Thyroid gland (tissue), 4 donors: ENCODE measurements at places on chromosomes 12 and 14. TPM values are rescaled to one million over a fixed set of nuclear protein-coding genes. Genes with fewer than 3 reads are reported as not detected.

GRCh38 chr12:31989571-31990362 is 30.6 kb downstream of the RESF1 start:
- H3K27ac ChIP-seq = peak overlapping the region; percentile 80
- H3K4me1 ChIP-seq = peaks cover 6% of the 10 kb centered on the region
- H3K27me3 ChIP-seq = no peaks in the 10 kb centered on the region
- H3K4me3 ChIP-seq = no peak overlapping the region

Gene PTCSC3
- 21.0 TPM for total RNA-seq

DNA sequence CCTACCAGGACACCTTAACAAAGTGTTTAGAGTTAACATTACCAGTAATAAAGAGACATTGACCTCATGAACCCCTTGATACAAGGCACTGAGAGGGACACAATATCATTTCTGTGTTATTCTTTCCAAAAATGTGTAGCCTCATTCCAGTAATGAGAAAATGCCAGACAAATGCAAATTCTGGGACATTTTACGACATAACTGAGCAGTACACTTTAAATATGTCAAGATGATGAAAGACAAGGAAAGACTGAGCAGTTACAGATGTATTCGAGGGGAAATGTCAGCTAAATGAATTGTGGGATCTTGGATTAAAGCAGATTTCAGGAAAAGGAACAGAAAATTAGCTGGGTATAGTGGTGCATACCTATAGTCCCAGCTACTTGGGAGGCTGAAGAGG is 255.6 kb downstream of the ERC1 start:
- H3K4me3 ChIP-seq = no peak overlapping the region
- no peak for DNase-seq
- H3K27ac ChIP-seq = no peak overlapping the region
- peaks cover 15% of the 10 kb centered on the region for H3K4me1 ChIP-seq
- H3K27me3 ChIP-seq = no peaks in the 10 kb centered on the region

- no peak overlapping the region for H3K27ac ChIP-seq
- no peaks in the 10 kb centered on the region for H3K27me3 ChIP-seq
- no peak for DNase-seq
- no peaks in the 10 kb centered on the region for H3K4me1 ChIP-seq
- no peak overlapping the region for H3K4me3 ChIP-seq
These were observed 150.1 kb downstream of the EGLN3 start for GRCh38 chr14:33800735-33801163.

- no peak overlapping the region for H3K4me3 ChIP-seq
- no peak overlapping the region for H3K27ac ChIP-seq
- no peaks in the 10 kb centered on the region for H3K27me3 ChIP-seq
- DNase-seq = no peak
- no peaks in the 10 kb centered on the region for H3K36me3 ChIP-seq
These were observed 124.9 kb upstream of the ATXN7L3B start for GRCh38 chr12:74412606-74413230.

- H3K4me1 ChIP-seq = no peaks in the 10 kb centered on the region
- no peak within 1 kb of the TSS for H3K27ac ChIP-seq
- no peaks in the 10 kb centered on the region for H3K27me3 ChIP-seq
- H3K36me3 ChIP-seq = no peaks in the 10 kb centered on the region
- no peak for DNase-seq
These were observed at the start of gene CLEC4A for GRCh38 chr12:8123124-8123912. Gene CLEC4A, plus strand, starts transcription at chr12:8123617. Its CDS starts 262 bp downstream, at chr12:8123879.

Gene CACNA2D4
- 1.5 TPM for total RNA-seq

GRCh38 chr12:94269316-94269999 is 121.1 kb downstream of the PLXNC1 start:
- no peak overlapping the region for H3K27ac ChIP-seq
- no peaks in the 10 kb centered on the region for H3K36me3 ChIP-seq
- peaks cover 3% of the 10 kb centered on the region for H3K4me1 ChIP-seq
- H3K4me3 ChIP-seq = no peak overlapping the region

DNA sequence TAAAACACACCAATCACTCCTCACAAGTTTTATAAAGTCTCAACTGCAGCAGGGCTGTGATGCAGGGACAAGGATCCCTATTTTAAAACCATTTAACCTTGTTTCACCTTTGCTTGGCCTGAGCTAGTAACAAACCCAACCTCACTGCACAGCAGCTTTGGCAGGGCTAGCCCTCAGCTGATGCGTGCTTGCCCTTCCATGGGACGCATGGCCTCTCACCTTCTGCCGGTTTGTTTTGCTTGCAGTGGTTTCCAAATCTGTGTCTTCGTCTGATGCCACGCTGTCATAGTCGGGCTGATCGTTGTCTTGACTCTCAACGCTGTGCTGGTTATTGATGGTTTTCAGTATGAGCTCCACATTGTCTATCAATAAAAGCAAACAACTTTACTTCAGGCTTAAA is 43.3 kb downstream of the GIT2 start:
- DNase-seq = no peak
- no peak overlapping the region for H3K27ac ChIP-seq
- peaks cover 43% of the 10 kb centered on the region for H3K4me1 ChIP-seq
- no peaks in the 10 kb centered on the region for H3K27me3 ChIP-seq
- no peak overlapping the region for H3K4me3 ChIP-seq

GRCh38 chr14:66508846-66509621 is 1.1 kb downstream of the GPHN start:
- H3K36me3 ChIP-seq = no peaks in the 10 kb centered on the region
- peaks cover 9% of the 10 kb centered on the region for H3K4me1 ChIP-seq
- peak; percentile 44 for DNase-seq
- H3K27ac ChIP-seq = peak overlapping the region; percentile 95

Gene TMCC3
- total RNA-seq = 25.6 TPM

Gene MMP19
- total RNA-seq = 2.3 TPM
